ENCODE measurements at places on chromosomes 16 and 17.

- DNase-seq: peak; percentile 39
Observed at GRCh38 chr17:58249270-58250133, 11.1 kb downstream of the LPO start.

- DNase-seq: no peak
Observed at GRCh38 chr16:50881956-50882355, 140.1 kb downstream of the CYLD start.

DNA sequence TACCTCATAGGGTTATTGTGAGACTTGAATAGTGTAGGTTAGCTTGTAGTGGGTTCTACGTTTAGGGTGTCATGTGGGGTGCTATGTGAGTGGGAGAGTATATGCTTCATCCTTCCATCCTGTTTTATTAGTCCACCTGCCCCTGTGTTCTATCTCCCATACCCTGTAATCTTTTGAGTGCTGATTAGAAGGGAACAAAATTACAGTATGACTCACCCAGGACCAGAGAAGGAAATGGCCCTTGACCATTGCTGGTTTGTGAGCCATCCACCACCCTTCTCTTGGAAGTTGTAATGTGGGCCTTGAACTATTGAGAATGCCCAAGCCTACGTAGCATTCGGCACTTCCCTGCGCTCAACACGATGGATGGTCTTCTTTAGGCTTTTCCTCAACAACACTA is 17.1 kb downstream of the SAP30BP start:
- DNase-seq: no peak

DNA sequence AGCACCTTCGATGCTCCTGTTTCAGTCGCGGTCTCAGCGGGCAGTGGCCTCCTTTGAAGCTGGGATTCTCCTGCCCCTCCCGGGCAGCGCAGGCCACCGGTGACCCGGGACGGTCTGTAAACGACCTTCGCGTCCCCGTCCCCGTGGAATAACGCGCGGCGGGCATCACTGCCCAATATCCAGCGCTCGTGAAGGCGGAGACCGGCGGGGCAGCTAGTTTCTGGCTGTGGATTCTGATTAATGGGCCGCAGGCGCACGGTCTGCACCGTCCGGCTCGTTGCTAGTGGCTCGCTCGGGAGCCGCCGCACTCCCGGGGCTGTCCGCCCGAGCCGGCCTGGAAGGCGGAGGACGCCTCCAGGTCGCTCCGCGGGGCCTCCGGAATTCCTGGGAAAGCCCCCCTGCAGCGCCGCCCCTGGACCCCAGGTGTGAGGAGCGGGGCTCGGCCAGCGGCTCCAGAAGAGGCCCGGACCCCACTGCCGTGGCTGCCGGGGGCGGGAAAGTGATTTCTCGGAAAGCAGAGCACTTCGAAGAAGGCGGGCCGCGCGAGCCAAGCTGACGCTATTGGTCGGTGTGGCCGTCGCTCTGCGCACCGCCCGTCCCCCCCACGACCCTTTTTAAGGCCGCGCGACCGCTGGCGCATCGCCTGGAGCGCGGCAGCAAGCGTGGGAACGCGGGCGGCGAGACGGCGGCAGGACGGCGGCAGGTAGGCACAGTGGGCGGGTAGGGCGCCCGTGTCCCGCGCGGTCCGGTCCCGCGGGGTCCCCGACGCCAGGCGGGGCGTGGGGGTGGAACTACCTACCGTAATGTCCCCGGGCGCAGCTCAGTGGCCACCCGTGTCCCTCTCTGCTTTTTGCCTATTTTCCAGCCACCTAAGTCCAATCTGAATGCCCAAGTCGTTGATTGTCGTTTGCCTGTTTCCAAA is at the start of gene IRF8:
Gene IRF8, plus strand, starts transcription at position 642 of the 922 bp plus-strand sequence. CDS start 3,854 bp downstream, outside the sequence.
- peak; percentile 23 for DNase-seq

DNA sequence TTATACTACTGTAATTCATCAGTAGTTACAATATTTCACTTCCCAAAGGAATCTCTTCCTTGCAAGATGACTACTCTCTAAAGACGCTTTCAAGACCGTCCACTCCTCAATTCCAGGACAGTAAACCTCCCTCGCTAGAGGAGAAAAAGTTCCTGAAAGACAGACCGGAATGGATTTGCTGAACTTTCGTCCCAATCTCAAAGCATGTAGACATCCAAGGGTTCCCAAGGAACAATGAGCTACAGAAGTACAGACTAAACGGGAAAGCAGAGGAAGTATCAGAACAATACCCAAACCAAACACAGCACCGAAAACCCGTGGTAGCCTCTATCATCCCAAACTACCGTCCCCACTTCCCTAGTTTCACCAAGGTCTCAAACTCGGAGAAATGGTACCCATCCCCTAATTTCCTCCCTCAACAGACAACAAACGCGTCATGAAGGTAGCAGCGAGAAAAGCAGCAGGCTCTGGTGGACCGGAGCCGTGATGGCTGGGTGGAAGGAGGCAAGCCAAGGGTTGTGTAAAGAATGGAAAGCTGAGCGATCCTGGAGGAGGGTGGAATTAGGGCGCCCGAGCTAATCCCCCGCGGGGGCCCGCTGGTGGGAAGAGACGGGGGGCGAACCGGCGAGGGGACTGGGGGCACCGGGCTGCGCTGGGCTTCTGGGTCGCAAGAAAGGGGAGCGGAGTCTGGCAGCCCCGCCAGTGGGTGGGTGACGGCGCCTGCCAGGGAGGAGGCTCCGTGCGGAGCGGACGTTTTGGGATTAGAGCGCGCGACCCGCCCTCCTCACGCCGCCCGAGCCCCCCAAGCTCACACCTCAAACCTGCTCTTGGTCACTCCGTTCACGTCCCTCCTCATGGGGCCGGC is 647 bp downstream of the FBXL20 start:
- no peak for DNase-seq

DNA sequence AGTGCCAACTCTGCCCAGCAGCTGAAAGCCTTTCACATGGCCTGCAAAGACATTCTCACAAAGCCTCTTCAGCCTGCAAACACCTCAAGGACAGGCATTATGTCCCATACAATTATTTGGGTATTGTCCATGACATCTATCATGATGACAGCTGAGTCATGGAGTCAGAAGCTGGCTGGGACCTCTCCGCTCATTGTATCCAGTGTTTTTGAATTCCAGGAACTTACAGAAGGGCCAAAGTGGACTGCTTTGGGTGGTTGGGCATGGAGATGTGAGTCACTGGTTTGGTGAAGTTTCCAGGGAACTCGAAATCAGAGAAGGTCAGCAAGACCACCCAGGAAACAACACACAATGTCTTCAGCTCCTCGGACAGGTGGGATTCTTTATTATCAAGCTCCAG is 188.6 kb upstream of the CCL2 start:
- DNase-seq: no peak

DNA sequence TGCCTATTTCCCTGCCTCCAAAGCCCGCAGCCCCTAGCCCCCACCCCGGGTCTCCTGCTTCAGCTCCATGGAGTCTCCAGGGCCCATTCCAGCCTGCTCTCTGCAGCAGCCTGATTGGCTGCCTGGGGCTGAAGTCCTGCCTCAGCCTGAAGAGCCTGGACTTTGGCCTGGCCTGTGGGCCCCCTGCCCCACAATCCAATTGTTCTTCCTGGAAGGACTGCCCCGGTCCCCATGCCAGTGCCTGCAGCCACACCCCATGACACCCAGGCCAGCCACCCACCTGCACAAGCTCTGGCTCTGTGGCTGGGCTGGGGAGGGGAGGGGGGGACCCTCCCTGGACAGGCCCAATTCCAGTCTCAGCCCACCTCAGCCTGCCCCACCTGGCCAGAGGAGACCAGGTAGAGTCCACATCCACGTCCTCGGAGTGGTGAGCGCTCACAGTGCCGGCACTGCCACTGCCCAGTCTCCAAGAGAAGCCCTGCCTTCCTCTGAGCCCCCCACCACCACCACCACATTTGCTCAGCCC is 12.3 kb downstream of the ENPP7 start:
- no peak for DNase-seq

DNA sequence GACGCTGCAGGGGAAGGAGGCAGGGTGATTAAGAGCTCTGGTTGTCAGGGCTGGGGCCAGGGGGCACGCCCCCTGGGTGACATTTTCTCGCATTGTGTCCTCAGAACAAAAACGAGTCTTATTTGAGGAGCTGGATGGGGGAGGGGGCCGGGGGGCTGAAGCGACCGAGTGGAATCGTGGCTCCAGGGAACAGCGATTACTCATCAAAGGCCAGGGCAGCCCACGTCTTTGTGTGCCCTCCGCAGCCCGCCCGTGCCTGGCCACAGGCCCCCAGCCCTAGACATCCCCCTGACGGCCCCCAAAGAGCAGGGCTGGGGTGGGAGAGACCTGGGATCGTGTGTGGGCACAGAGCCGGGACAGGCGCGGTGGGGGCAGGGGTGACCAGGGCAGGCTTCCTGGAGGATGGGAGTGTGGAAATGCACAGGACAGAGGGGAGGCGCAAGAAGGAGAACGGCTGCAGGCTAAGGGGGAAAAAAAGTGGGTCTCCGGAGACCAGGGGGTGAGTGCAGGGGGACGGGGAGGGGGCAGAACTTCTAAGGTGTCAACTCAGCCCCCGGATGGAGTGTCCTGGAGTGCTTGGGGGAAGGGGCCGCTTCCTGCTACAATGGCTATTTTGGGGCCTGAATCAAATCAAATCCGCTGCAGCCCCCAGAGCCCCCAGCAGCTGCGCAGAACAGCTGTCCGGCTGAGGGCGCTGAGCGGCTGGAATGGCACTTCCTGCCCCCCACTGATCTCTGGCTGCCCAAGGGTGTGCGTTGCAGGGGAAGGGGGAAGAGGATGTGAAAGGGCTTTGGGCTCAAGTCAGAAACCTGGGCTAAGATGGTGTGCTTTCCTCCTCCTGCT is 24.0 kb upstream of the PHB1 start:
- no peak for DNase-seq

DNA sequence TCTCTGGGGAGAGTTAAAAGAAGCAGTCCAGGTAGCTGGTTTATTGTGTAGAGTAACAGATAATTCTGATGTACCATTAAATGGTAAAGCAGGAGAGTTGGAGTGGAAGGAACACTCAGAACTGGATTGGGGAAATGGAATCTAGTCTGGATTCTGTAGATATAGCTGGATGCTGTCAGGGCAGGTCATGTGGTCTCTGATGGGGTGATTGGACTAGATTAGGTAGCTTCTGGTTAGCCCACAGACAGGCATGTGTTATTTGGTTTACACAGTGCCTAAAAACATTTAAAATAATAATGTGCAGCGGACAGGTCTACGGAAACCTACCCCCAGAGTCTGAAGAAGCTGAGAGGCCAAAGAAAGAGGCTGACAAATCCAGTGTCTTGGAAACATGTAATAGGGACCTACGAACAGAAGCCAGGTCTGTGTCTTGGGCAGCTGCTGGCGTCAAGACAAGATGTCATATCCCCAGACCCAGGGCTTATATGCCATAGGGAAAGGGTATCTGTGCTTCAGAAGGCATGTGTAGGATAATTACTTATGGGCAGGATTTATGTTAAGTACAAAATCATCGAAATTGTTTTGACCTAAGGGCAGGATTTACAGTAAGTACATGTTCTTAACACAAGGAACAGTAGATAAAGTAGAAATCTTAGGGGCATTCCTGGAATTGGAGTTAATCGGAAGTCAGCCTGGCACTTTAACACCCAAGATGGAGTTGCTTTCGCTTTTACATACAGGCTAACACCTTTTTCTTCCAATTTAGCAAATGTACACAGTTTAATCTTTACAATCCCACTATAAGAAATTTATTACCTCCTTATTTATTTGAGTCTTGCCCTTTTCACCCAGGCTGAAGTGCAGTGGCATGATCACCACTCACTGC is 12.4 kb downstream of the LUC7L3 start:
- no peak for DNase-seq

GRCh38 chr17:77281122-77281903 is 140.5 kb downstream of the SEC14L1 start:
- peak; percentile 53 for DNase-seq

GRCh38 chr16:50627419-50627818 is 53.7 kb downstream of the SNX20 start:
- peak; percentile 19 for DNase-seq

GRCh38 chr17:76088041-76088867 is 9.3 kb downstream of the ZACN start:
- DNase-seq: no peak

GRCh38 chr17:65532101-65532890 is 29.2 kb downstream of the AXIN2 start:
- no peak for DNase-seq

DNA sequence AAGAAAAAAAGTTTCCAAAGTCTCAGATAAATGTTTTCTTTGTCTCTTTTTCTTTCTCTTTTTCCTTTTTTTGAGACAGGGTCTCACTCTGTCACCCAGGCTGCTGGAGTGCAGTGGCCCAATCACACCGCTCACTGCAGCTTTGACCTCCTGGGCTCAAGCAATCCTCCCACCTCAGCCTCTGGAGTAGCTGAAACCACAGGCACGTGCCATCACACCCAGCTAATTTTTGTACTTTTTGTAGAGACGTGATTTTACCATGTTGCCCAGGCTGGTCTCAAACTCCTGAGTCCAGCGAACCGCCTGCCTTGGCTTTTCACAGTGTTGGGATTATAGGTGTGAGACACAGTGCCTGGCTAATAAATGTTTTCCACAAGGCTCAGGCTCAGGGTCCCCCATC is 53.3 kb upstream of the KSR1 start:
- no peak for DNase-seq

DNA sequence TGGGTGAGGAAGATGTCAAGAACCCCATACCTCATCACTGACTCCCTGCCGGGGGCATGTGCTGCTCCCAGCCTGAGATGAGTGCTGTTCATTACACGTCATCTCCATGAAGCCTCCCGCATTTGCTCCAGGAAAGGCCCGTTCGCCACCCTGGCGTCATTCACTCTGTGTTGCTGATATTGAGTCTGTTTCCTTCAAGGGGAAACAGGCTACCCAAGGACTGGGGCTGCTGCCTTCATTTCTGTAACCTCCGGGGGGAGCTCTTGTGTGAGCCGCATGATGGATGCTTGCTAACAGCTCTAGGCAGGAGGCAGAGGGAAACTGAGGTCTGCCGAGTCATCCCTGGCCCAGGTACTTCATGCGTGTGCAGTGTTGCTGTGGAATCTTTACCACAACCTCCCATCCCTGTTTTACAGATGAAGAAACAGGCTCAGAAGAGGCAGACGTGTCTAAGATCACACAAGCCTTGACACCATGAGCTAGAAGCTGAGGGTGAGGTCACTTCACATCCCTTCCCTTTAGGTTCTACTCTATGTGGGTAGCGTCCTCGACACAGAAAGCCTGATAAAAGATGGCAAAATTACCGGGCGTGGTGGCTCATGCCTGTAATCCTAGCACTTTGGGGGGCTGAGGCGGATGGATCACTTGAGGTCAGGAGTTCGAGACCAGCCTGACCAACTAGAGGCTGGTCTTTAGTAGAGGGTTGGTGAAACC is 3.5 kb upstream of the ARMC5 start:
- peak; percentile 46 for DNase-seq

DNA sequence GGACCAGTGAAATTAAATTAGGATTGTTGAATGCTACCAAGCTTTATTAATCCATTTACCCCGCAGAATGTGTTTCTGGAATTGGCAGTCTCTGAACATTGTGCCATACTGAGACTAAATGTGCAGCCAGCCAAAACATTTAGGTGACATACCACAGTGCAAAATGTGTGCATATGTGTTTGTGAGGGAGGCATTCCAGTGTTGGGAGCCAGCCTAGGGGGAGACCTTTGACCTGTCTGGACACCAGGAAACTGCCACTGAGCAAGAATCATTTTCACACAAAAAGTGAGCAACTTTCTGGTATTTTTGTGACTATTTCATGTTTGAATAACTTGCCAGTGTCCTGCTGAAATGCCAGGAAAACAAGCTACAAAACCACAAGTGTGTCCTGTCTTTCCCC is 64.7 kb upstream of the SLC12A3 start:
- no peak for DNase-seq

Measured in gastrocnemius medialis (tissue), 4 donors.